Natural killer cell treated with Interleukin-12 subunit alpha and Interleukin-12 subunit beta and Interleukin-15 and Interleukin-18, amount 100 ng/mL, for 72 hours (primary cell): ENCODE measurements at places on chromosomes 5 and 9. TPM values are rescaled to one million over a fixed set of nuclear protein-coding genes. Genes with fewer than 3 reads are reported as not detected.

The RAB24 gene
- 49.8 TPM for total RNA-seq

The RNF183 gene
- not detected for total RNA-seq

The LOX gene
- total RNA-seq, result not detected

The PLAC8L1 gene
- total RNA-seq, result not detected

The ACSL6 gene
- total RNA-seq, result 1.5 TPM

The TLR4 gene
- 0.42 TPM for total RNA-seq

The HSPB3 gene
- not detected for total RNA-seq
